ENCODE measurements at places on chromosomes 7 and 10.

GRCh38 chr7:134920026-134920753 lies 66.1 kb upstream of the AGBL3 start:
- DNase-seq = no peak

- DNase-seq = no peak
Measured at GRCh38 chr7:1990001-1990670, 242.6 kb downstream of the MAD1L1 start.

GRCh38 chr10:78745441-78745840 lies 323.3 kb upstream of the ZMIZ1 start:
- DNase-seq = no peak

GRCh38 chr7:122261442-122261841 lies 43.1 kb downstream of the FEZF1 start:
- DNase-seq = no peak

- peak; percentile 79 for DNase-seq
Measured at GRCh38 chr7:118311121-118311836, 86.8 kb downstream of the ANKRD7 start.

GRCh38 chr7:538764-539685 lies 19.4 kb upstream of the PDGFA start:
- no peak for DNase-seq

Data from suppressor macrophage (primary cell).